Peyer's patch (tissue), 4 donors: ENCODE measurements at places on chromosomes 16 and 17.

GRCh38 chr17:49439305-49439672 lies 24.6 kb upstream of the PHB1 start:
- H3K27ac ChIP-seq: no peak overlapping the region
- no peak overlapping the region for H3K4me3 ChIP-seq
- DNase-seq: no peak
- H3K27me3 ChIP-seq: no peaks in the 10 kb centered on the region
- H3K36me3 ChIP-seq: no peaks in the 10 kb centered on the region

- DNase-seq: no peak
- H3K27me3 ChIP-seq: no peaks in the 10 kb centered on the region
- H3K4me3 ChIP-seq: no peak overlapping the region
- no peak overlapping the region for H3K27ac ChIP-seq
Observed at GRCh38 chr17:78857266-78857665, 16.7 kb upstream of the USP36 start.

GRCh38 chr17:74748279-74748528 lies 224 bp upstream of the NHERF1 start:
- no peaks in the 10 kb centered on the region for H3K27me3 ChIP-seq
- H3K4me3 ChIP-seq: peak overlapping the region; percentile 96
- peak overlapping the region; percentile 98 for H3K27ac ChIP-seq
- no peak for DNase-seq

GRCh38 chr17:21689604-21690003 lies 2.7 kb upstream of the KCNJ18 start:
- H3K4me3 ChIP-seq: no peak overlapping the region
- DNase-seq: no peak
- H3K27ac ChIP-seq: no peak overlapping the region
- no peaks in the 10 kb centered on the region for H3K4me1 ChIP-seq
- H3K27me3 ChIP-seq: no peaks in the 10 kb centered on the region

DNA sequence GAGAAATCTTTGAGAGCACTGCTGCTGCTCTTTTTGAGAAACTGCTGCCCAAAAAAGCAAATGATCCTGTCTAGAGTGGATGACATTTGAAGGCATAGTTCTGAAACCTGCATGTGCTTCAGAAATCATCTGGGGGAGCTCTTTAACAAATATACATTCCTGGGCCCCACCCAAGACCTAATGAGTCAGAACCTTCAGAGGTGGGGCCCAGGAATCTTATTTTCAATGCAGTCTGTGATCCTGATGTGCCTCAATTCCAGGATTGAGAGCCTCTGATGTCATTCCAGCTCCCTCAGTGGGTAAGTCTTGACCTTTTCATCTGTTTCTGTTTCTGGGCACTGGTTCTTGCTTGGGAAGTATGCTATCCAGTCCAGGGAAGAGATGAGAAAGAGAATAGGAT lies 42.3 kb downstream of the HNF1B start:
- H3K36me3 ChIP-seq: peaks cover 32% of the 10 kb centered on the region
- no peak overlapping the region for H3K27ac ChIP-seq
- H3K4me3 ChIP-seq: no peak overlapping the region
- H3K27me3 ChIP-seq: no peaks in the 10 kb centered on the region

DNA sequence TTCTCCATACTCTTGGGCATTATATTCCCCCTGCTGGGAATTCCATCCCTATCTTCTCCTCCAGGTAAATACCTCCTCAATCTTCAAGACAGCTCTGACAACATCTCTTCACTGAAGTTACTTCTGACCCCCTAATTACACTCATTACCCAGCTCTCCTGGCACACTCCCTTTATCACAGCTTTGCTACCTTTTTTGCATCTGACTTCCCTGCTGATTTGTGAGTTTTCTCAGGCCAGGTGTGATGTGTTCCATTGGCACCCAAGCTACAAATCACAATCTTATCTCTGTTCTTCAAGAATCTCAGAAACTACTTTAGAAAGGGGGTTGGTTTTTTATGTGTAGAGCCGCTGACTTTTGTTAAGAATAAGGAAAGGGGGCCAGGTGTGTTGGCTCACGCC lies 14.0 kb downstream of the CLEC19A start:
- no peak overlapping the region for H3K4me3 ChIP-seq
- DNase-seq: no peak
- H3K27ac ChIP-seq: no peak overlapping the region
- H3K27me3 ChIP-seq: no peaks in the 10 kb centered on the region

DNA sequence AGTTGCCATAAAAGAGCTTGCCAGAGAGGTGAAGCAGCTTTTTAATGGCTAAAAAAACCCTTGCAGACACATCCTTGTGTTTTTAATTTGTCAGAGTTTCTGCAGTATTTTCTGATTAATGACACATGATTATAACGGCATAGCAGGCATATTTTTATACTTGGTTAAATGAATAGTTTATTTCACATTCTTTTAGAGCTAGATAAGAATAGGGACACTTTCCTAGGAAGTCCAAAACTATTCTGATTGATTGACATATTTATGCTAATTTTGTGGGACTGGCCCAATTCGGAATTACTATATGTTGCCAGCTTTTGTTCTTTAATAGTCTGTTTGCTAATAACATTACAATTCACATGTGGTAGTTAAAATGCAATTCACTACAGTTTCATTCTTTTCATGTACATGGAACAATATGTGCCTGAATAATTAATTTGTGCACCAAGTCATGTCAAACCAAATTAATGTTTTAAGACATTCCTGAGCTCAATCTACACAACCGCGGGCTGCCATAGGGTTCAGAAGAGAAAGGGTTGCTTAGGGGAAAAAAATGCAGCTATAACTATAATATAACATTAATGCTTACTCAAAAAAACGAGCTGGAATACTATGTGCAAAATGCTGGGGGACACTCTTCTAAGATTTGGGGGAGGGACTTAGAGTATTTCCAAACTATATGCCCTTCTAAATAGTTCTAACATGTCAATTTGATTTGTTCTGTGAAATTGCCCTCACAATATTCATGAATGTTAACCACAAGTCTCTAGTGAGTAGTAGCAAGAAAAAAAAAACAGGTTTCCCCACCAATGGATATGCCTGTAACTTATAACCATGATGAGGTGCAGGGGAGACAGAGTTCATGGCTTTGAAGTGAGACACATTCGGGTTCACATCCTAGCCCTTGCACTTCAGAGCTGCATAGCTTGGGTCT lies 305.4 kb downstream of the CEP112 start:
- H3K27ac ChIP-seq: no peak overlapping the region
- no peaks in the 10 kb centered on the region for H3K27me3 ChIP-seq
- no peaks in the 10 kb centered on the region for H3K4me1 ChIP-seq
- no peak overlapping the region for H3K4me3 ChIP-seq
- H3K36me3 ChIP-seq: no peaks in the 10 kb centered on the region

DNA sequence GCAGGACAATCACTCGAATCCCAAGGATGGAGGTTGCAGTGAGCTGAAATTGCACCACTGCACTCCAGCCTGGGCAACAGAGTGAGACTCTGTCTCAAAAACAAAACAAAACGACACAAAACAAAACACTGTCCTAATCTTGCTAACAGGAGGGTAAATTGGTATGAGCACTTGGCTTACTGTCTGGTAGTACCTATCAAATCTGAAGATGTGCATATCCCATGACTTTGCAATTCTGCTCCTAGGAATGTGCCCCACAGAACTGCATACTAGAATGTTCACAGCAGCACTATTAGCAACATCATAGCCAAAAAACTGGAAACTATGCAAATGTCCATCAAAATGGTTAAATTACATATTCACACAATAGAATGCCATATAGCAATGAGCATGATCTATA lies 15.7 kb downstream of the MTSS2 start:
- DNase-seq: no peak
- H3K36me3 ChIP-seq: peaks cover 60% of the 10 kb centered on the region
- no peak overlapping the region for H3K27ac ChIP-seq
- H3K4me3 ChIP-seq: no peak overlapping the region
- no peaks in the 10 kb centered on the region for H3K4me1 ChIP-seq

- no peaks in the 10 kb centered on the region for H3K27me3 ChIP-seq
- DNase-seq: peak; percentile 32
- H3K27ac ChIP-seq: no peak overlapping the region
- no peaks in the 10 kb centered on the region for H3K4me1 ChIP-seq
- no peak overlapping the region for H3K4me3 ChIP-seq
- H3K36me3 ChIP-seq: no peaks in the 10 kb centered on the region
Observed at GRCh38 chr17:16924696-16925440, 47.0 kb downstream of the TNFRSF13B start.

DNA sequence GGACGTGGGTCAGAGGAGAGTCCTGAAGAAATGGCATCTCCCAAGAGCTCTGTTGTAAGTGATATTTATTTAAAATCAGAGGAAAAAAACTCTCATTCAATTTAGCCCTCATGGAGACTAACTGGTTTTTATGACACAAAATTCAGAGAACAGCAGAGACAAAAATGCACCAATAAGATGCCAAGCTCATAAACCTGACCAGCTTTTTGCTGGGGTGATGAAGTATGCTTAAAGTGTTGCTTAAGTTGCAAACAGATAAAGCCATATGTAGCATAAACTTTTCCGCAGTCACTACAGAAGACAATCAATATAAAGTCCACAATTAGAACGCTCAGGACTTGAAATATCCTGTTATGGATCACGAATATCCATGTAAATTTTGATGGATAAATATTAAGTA lies 124.0 kb upstream of the CORO6 start:
- no peak for DNase-seq
- no peaks in the 10 kb centered on the region for H3K36me3 ChIP-seq
- H3K4me1 ChIP-seq: no peaks in the 10 kb centered on the region
- no peak overlapping the region for H3K27ac ChIP-seq
- no peaks in the 10 kb centered on the region for H3K27me3 ChIP-seq

- no peaks in the 10 kb centered on the region for H3K36me3 ChIP-seq
- H3K4me3 ChIP-seq: no peak overlapping the region
- H3K4me1 ChIP-seq: no peaks in the 10 kb centered on the region
Observed at GRCh38 chr16:56636616-56637413, 1.7 kb upstream of the MT1A start.

GRCh38 chr17:73226556-73227172 lies 33.8 kb downstream of the COG1 start:
- no peak overlapping the region for H3K4me3 ChIP-seq
- no peak for DNase-seq
- H3K27ac ChIP-seq: no peak overlapping the region
- peaks cover 4% of the 10 kb centered on the region for H3K4me1 ChIP-seq

DNA sequence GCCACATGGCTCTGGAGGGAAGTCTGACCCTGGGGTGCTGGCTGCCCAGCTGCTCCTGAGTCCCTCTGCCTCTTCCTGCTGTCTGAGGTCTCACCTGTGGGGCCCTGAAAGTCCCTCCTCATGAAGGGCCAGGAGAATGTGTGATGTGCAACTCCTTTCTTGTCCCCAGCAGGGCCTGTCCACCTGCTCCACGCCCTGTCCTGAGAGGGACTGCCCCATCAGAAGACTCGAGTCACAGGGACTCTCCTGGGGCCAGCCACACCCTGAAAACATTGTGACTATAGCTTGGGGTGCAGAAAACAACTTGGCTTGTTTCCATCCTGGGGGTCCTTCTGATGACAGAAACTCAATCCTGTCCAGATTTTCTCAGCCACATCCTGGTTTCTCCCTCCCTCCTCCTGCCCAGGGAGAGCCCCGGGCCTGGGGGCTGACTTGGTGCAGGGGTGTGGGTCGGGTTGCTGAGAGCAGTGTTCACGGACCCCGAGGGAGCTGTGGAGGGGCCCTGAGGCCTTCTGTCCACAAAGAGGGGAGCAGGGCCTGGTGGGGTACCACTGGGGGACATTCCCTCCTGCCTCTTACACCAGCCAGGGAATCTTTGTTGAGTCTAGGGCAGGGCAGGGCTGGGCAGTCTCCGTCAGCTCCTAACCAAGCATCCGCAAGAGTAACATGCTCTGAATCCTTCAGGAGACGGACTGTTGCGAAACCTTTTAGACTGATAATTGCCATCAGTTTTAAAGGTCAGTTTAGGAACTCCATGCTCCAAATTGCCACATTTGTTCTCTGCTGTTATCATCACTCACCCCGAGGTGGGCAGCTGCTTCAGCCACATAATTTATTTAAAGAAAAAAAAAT lies 45.9 kb downstream of the NT5M start:
- no peak overlapping the region for H3K4me3 ChIP-seq
- no peaks in the 10 kb centered on the region for H3K36me3 ChIP-seq
- DNase-seq: peak; percentile 38
- H3K27me3 ChIP-seq: no peaks in the 10 kb centered on the region

DNA sequence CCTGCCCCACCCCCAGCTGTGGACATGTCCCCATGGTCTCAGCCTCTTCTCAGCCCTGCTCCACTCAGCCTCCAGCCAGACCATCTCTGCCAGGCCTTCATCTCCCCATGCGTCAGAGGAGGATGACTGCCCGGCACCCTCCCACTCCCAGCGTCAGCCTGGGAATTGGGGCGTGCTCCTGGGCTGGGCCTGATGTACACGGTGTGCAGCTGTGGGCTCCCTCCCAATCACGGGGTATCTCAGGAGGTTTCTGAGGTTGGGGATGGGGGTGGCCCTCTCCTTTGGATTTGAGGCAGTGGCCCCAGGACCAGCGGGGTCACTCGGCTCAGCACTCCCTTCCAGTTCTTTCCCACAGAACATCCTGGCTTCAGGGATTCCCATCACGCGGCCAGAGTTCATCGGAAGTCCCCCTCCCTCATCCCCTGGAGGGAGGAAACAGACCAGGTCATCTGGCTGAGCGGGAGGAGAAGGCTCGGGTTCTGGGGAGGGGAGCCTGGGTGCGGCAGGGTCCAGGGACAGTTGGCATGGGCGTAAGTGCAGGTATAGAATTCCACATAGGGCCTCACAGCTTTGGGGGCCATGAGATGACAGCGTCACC lies 36.9 kb downstream of the SOCS3 start:
- peak overlapping the region; percentile 71 for H3K27ac ChIP-seq
- H3K27me3 ChIP-seq: no peaks in the 10 kb centered on the region
- H3K4me1 ChIP-seq: peaks cover 19% of the 10 kb centered on the region
- H3K36me3 ChIP-seq: no peaks in the 10 kb centered on the region
- no peak for DNase-seq

DNA sequence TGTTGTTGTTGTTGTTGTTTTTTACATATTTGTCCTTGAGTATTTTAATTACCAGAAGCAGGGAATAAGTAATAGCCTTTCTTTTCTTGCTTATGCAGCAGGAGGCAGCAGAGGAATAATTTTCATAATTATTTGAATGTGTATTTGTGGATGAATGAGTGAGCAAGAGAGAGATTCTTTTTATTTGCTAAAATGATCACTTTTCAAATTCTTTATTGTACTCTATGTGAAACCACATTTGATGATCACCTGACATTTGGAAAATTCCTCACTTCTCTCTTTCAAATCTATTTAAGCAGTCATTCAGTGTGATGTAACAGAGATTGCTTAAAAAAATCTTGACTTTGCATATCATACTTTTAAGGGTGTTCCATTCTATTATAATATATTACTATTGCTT lies 223.6 kb downstream of the BCAS3 start:
- no peaks in the 10 kb centered on the region for H3K4me1 ChIP-seq
- no peaks in the 10 kb centered on the region for H3K36me3 ChIP-seq
- no peak for DNase-seq

DNA sequence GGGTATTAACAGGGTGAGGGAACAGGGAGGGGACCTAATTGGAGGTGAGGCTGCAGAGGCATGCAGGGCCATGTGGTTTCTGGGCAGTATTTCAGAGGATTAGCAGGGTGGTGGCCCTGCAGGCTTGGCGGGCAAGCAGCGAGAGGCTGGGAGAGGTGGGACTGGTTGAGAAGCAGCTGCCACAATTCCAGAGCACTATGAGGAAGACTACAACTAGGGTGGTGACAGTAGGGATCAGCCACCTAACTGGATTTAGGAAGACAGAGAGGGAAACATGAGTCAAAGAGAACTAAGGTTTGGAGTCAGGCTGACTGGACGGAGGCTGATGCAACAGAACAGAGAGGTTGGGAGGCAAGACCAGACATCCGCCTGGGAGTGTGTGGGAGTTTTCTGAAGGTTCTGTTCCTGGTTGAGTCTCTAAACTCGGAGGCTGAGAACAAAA lies 12.3 kb downstream of the ALOXE3 start:
- no peak overlapping the region for H3K4me3 ChIP-seq
- H3K36me3 ChIP-seq: no peaks in the 10 kb centered on the region
- no peak for DNase-seq
- no peak overlapping the region for H3K27ac ChIP-seq
- H3K4me1 ChIP-seq: peaks cover 9% of the 10 kb centered on the region
- no peaks in the 10 kb centered on the region for H3K27me3 ChIP-seq
